NCI-H2081 (cell line): ENCODE measurements at places on chromosomes 3 and 15.

GRCh38 chr3:33171580-33171979 is 47.0 kb downstream of the SUSD5 start:
- no peak for DNase-seq

DNA sequence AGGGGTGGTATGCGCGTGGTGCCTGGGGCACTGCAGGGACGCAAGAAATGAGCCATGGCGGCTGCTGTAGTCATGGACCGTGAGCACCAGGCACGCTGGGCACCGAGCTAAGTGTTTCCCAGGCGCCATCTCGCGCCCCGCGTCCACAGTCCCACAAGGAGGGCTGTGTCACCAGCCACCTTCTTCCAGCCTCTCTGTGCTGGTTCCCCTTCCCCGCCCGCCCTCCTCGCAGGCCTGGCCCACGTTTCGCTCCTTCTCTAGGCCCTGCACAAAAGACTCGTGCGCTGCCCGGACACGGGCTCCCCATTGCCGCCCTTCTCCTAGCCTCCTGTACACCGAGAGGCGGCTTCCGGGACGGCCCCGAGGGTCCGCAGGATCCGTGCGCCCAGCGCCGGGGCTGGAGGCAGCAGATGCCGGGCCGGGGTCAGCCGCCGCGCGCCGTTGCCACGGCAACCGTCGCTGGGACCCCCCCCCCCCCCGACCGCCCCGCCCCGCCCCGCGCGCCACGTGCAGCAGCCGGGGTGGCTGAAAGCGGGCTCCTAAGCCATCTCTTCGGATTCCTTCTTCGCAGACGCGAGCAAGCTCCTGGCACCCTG is 113.4 kb downstream of the SRGAP3 start:
- no peak for DNase-seq

GRCh38 chr3:115659253-115660220 is 36.2 kb downstream of the GAP43 start:
- DNase-seq = no peak

- no peak for DNase-seq
Observed at GRCh38 chr15:67164401-67164791, 90.1 kb downstream of the AAGAB start.

DNA sequence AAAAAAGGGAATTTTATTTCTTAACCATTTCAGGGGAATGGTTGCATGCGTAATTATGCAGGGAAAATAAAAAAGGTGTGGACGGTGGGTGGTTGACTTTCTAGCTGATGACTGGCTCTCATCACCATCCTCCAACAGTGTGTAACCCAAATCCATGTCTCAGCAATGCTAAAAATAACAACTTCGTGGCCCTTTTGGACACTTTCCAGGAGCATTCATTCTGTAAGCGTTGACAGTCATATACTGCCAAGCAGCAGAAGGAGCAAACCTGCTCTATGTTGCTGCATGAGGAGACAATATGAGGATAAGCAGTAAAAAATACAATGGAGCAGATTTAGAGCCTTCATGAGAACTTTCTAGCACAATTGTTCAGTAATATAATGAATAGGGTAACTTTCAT is 189.1 kb downstream of the ANXA2 start:
- no peak for DNase-seq

- DNase-seq = no peak
Observed at GRCh38 chr15:91456921-91457320, 356.9 kb downstream of the SV2B start.

DNA sequence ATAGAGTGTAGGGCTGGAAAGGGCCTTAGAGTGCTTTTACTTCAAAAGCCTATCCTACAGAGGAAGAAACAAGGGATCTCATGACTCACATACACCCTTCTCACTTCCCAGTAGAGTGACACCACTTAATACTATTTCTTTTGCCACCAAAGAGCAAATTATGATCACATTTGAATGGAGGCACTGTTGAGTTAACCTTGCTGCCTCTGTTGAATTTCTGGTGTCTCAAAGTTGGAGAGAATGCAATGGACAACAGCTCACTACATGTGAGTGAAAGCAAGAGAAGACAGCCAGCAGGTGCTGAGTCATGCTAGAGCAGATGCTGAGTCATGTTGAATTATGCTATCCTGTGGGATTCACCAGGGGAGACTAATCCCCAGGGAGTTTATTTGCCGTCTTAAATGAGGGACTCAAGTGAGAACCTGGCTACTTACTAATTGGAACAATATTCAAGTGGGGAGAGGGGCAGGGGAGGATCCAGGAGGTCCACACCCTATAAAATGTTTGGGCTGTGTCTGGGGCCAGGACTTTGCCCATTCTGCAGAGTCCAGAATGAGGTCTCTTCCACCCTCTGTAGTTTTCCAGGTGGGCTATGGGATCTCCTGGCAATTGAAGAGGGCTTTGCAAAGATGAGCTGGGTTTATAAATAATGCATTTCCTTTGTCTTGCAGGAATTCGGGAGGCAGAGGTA is 35.8 kb downstream of the ST8SIA2 start:
- no peak for DNase-seq

GRCh38 chr15:39585389-39585841 is 4.5 kb downstream of the THBS1 start:
- DNase-seq = no peak

DNA sequence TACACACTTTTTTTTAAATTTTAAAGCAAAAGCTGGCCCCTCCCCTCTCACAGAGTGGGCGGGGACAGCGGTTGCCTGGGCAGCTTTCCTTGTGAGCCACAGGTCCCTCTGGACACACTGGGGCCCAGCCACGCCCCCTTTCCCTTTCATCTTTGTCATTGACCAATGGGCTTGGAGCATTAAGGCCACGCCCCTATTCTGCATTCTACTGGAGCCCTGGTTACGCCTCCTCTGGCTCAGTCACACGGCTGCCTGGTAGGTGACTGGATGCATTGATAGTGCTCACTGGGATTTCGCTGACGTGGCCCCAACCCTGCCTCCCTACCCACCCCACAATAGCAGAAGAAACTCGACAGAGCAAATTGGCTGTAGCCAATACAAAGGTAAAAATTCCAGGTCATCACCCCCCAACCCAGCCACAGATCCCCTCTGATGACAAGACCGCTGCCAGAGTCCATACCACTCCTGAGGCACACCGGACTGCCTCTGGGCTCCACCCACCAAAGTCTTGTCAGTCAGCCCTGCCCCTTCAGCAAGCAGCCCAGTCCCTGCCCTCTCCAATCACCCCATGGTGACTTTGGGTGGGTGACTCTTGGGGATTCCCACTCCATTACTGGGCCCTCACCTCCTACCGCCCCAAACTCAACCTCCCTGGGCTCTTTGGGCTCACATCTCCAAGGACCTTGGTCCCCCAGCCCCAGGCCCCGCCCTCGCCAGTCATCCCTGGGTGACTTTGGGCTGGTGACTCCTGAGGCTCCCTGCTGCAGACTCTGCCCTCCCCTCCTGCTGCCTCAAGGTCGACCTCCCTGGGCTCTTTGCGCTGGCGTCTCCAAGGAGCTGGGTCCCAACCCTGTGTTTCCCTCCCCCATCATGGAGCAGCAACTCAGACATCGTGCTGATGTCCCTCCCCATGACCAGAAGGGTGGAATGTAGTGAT is 112.2 kb upstream of the FAN1 start:
- no peak for DNase-seq

- DNase-seq = no peak
Observed at GRCh38 chr3:37668431-37668817, 193.3 kb upstream of the CTDSPL start.

DNA sequence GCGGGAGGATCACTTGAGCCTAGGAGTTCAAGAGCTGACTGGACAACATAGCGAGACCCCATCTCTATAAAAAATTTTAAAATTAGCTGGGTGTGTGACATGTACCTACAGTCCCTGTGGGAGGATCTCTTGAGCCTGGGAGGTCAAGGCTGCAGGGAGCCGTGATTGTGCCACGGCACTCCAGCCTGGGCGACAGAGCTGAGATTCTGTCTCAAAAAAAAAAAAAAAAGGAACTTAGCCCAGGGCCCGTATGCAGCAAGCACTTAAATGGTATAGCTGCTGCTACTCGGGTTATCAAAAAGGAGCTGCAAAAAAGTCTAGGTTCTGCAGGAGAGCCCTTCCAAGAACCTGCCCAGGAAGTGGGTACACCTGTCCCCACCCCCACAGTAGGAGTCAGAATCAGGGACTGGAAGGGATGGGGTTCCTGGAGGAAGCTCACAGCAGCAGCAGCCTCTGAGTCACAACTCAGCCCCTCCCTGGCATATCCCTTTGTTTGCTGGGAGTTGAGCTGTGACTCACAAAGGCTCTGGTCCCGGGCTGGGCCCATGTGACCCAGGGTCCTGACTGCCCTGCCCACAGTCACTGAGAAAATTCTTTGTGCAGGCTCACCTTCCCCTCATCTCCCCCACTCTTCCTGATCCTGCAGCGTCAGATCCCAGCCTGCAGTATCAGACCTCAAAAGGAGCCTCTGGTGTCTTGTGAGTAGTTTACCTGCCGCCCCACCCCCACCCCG is at the start of gene SPATA12:
Gene SPATA12 (plus strand): TSS at position 576 of the 733 bp plus-strand sequence. CDS start 13,031 bp downstream, outside the sequence.
- DNase-seq = no peak

DNA sequence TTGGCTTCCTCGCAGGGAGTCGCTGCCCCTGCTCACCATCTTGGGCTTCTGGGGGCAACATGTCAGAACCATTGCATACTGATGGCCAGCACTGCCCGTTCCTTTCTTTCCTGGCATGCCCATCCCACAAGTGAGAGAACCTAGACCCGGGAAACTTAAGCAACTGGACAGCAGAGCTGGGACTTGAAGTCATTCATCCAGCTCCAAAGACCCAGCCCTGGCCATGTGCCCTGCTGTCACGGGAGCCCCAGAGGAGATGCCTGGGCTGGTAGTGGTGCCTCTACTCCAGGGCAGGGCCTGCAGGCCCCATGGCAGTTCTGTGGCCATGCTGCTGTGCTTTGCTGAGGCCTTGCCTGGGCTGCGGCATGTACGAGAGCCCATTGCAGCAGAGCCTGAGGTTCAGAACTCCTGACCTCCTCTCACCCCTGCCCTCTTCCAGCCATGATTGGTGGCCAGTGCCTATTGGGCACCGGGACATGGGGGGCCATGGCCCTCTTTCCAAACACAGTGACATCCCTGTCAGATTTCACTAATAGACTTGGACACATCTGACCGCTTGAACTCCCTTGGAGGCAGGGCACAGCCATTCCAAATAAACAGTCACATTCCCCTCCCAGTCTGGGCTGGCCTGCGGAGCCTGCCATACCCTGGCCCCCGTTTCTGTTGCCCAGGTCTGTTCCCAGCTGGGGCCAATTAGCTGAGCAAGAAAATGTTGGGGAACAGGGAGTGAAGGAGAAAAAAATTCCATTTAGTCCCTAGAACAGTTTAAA is 115.9 kb downstream of the EEFSEC start:
- no peak for DNase-seq

DNA sequence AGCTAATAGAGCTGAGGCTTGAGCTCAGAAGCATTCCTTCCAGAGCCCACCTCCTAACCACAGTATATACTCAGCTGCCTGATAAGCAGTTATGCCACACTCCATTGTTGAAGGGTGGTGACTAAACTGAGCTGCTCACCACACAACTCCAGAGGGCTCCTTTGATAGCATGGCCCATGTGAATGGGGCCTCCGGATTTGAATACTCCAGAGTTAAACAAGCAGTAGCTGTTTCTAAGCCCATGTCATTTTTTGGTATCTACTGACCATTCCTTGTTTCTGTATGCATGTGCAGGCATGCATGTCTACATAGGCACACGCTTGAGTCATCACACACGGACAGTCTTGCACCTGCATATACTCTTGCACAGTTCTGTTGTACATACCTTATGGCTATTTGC is 28.9 kb downstream of the IGSF10 start:
- DNase-seq = no peak

DNA sequence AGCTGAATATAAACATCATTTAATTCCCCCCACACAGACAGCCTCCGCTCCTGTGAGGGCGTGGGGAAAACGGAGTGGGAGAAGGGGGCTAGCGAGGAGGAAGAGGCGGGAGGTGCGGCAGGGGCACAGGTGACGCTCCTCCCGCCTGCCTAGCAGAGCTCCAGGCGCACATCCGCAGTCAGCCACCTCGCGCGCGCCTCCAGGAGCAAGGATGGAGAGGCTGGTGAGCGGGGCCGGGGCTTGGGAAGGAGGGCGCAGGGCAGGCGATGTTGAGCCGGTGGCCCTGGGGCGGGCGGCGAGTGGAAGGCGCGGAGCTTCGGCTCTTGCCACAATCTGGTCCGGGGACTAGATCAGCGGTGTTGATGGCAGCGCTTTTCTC is at the start of gene CD200:
Gene CD200 (plus strand): TSS at position 155 of the 379 bp plus-strand sequence. CDS start 57 bp downstream, at position 212.
- DNase-seq = peak; percentile 73

DNA sequence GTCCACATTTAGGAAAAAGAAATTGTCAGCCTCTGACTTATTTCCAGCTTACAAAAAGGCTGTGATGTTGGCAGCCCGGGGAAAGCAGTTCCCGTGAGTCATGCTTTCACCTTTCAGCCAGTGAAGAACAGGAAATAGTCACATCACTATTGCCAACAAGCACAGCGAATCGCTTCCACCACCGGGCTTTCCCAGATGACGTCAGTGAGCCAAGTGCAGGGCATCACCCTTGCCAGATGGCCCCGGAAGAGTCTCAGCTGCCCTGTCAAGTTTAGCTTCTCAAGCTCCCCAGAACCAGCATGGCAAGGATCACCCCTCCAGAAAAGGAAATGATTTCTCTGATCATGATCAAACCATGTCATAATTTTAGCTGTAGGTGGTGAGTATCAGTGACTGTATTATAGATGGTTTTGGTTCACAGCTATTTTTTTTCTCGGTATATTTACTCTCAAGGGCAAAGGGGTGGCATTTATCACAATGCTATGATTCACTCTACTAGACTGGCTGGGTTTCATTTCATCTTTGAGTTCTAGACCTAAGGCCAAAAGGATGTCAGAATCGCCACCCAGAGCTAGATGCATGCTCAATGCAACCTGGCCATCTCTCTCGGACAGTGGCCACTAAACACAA is 32.9 kb downstream of the B3GNT5 start:
- peak; percentile 94 for DNase-seq

DNA sequence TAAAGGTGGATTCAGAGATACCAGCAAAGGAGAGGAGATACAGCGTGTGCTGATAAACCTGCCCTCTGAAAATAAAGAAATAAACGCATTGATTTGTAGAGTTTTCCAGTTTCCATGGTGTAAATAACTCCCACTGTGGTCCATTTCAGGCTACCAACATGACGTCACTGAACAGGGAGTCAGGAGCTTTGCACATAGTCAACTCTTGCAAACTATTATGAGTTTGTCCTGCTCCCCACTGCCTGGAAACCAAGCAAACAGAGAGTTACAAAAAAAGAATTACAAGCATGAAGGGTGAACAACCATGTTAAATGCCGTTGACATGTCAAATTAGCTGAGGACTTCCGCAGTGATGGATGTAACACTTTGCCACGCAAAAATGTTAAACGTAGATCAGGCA is 70.4 kb upstream of the GATA2 start:
- DNase-seq = no peak
